ENCODE measurements at places on chromosomes 13 and 19.

GRCh38 chr13:109400624-109401257, 385.6 kb downstream of the IRS2 start:
- no peak overlapping the region for H3K27ac ChIP-seq
- no peak overlapping the region for H3K4me3 ChIP-seq
- H3K4me1 ChIP-seq, result no peaks in the 10 kb centered on the region

- H3K4me3 ChIP-seq, result no peak within 1 kb of the TSS
- no peaks in the 10 kb centered on the region for H3K4me1 ChIP-seq
- no peaks in the 10 kb centered on the region for H3K36me3 ChIP-seq
- no peak within 1 kb of the TSS for H3K27ac ChIP-seq
- DNase-seq, result no peak
Observed at GRCh38 chr19:33621811-33622504, at the start of gene CHST8. Gene CHST8 (plus strand): TSS chr19:33621953. CDS start chr19:33689262, 67,309 bp downstream.

- no peaks in the 10 kb centered on the region for H3K36me3 ChIP-seq
- H3K27me3 ChIP-seq, result no peaks in the 10 kb centered on the region
- no peak for DNase-seq
Observed at GRCh38 chr19:2546128-2547032, 70.5 kb downstream of the GADD45B start.

DNA sequence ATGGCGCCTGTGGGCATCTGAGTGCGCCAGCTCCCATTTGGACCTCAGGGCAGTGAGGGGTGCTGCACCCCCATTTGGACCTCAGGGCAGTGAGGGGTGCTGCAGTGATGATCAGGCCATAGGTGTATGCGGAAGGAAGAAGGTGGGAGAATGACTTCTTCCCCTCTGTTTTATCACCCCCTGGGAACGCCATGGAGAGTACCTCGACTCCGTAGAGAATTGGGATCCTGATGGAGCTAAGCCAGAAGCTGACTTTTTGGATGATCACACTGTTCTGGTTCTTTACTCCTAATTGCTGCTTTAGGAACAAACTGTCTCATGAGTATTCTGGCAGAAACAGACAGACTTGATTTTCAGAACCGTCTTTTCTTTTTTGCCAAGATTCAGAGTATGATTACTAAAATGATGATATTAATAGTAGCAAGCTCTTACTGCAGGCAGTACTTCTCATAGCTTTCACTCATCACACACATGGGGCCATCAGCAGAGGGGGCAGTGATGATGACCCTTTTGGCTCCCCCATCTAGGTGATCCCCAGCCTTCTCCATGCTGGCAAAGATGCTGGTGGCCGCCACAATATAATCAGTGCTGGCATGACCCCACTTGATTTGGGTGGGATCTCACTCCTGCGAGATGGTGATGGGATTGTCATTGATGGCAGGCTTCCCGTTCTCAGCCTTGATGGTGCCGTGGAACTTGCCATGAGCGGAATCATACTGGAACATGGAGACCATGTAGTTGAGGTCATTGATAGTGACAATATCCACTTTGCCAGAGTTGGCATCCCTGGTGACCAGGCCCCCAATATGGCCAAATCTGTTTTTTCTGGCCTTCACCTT, 10.3 kb upstream of the UBAC2 start:
- no peak for DNase-seq
- no peaks in the 10 kb centered on the region for H3K27me3 ChIP-seq
- no peaks in the 10 kb centered on the region for H3K36me3 ChIP-seq
- no peak overlapping the region for H3K27ac ChIP-seq
- H3K4me3 ChIP-seq, result no peak overlapping the region

DNA sequence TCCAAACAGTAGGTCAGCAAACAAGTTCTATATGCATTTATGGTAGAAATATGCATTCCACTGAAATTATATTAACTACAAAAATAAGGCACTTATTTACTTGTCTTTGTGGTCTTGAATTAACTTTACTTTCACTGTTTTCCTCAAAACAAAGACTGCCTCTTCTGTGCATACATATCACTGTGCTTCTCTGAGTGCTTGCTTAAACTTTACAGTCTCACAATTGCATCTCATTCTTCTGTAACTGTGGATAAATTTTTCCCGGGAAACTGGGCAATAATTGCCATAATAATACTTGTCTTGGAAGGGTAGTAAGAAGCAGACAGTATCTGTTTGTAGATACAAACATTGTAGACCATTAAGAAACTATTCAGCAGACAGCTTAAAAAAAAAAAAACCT, 38.4 kb downstream of the EFNB2 start:
- H3K36me3 ChIP-seq, result no peaks in the 10 kb centered on the region
- H3K27ac ChIP-seq, result no peak overlapping the region
- H3K4me3 ChIP-seq, result no peak overlapping the region
- DNase-seq, result no peak

DNA sequence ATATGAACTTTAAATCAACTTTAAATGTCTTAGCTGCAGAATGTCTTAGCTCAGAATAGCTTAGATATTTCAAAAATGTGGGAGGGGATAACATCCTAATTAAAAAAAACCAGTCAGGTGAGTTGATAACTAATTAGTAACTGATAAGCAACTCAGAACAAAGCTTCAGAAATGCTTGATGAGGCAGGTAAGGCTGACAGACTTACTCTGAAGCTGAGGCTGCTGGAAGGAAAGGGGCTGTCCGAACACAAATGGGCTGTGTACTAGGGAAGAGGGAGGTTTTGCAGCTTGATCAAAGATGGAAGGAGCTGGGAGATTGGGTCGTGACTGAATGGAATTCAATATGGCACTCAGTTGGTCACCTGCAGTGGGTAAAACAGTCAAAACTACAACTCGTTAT, 91.2 kb upstream of the FBXL3 start:
- peaks cover 50% of the 10 kb centered on the region for H3K36me3 ChIP-seq
- H3K4me1 ChIP-seq, result no peaks in the 10 kb centered on the region
- no peak for DNase-seq
- H3K27ac ChIP-seq, result no peak overlapping the region

DNA sequence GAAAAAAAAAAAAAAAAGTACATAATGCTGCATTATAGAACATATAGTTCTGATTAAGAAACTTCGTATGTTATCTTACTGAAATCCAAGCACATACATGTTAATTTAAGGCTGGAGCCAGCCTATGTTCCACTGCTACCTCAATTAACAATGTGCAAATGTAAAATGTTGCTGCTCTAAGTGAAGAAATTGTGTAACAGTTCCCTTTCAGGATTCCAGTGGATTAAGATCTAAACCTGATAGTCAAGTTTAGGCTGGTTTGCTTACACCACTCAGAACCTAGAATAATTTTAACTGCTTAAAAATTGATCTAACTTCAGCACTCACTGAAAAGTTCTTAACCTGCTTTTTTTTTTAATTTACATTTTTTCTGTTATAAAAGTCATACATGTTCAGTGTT, 4.2 kb downstream of the VPS36 start:
- H3K4me3 ChIP-seq, result no peak overlapping the region
- H3K27me3 ChIP-seq, result no peaks in the 10 kb centered on the region
- no peak overlapping the region for H3K27ac ChIP-seq
- peaks cover 29% of the 10 kb centered on the region for H3K4me1 ChIP-seq

GRCh38 chr13:46797501-46798237, 708 bp upstream of the ESD start:
- H3K27me3 ChIP-seq, result no peaks in the 10 kb centered on the region
- peak overlapping the region; percentile 97 for H3K4me3 ChIP-seq
- DNase-seq, result no peak

DNA sequence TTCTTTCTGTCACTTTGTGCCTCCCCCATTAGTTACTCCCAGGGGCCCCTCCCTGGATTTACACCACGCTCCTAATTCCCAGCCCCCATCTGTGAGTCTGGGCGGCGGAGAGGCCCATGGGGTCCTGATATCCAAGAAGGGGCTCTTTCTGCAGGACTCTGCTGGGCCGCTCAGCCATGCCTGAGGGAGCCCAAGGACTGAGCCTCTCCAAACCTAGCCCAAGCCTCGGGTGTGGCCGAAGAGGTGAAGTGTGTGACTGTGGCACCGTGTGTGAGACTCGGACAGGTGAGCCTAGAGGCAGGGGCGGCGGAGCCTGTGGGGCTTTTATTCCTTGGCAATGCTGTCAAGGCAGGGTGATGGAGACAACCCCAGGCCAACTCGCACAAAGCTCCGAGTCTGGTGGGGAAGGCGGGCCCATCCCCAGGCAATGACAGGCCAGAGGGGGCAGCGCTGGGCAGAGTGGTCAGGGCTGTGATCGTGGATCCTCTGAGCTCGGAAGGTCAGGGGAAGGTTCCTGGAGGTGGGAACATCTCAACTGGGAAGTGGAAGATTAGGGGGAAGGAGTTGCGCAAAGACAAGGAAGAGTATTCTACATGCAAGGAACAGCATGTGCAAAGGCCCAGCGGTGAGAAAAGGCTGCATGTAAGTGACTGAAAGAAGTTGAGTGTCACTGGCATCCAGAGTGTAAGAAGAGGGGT, 1.6 kb downstream of the PLEKHG2 start:
- H3K36me3 ChIP-seq, result peaks cover 41% of the 10 kb centered on the region
- no peak for DNase-seq
- H3K4me1 ChIP-seq, result peaks cover 48% of the 10 kb centered on the region
- peak overlapping the region; percentile 86 for H3K27ac ChIP-seq
- H3K27me3 ChIP-seq, result no peaks in the 10 kb centered on the region
- peak overlapping the region; percentile 69 for H3K4me3 ChIP-seq

DNA sequence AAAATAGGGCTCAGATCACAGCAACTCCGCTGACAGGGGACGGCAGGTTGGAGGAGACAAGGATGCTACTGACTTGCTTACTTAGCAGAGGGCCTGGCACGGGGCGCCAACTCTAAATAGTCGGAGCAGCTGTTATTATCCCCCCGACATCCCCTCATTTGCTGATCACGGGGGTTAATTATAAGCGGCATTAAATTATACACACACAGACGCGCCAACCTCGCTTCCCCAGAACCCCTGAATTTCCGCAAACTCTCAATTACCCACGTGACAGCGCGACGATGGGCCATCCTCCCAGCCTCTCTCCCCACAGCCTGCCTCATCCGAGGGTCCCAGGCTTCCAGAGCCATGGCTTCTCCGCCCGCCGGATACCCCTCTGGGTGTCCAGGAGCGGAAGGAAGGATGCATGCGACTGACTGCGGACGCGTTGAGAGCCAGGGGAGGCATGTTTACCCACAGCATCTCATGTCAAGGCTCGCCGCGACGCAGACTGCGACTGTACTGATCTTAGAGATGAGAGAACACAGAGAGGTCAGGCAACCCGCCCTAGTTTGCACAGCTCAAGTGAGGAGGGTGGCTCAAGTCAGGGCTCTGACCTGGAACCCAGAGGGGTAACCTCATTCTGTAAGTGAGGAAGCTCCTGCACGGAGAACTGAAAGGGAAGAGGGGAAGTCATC, 5.7 kb downstream of the PTPRS start:
- H3K4me3 ChIP-seq, result no peak overlapping the region
- peaks cover 14% of the 10 kb centered on the region for H3K4me1 ChIP-seq
- H3K27ac ChIP-seq, result no peak overlapping the region
- peaks cover 37% of the 10 kb centered on the region for H3K27me3 ChIP-seq
- H3K36me3 ChIP-seq, result no peaks in the 10 kb centered on the region

DNA sequence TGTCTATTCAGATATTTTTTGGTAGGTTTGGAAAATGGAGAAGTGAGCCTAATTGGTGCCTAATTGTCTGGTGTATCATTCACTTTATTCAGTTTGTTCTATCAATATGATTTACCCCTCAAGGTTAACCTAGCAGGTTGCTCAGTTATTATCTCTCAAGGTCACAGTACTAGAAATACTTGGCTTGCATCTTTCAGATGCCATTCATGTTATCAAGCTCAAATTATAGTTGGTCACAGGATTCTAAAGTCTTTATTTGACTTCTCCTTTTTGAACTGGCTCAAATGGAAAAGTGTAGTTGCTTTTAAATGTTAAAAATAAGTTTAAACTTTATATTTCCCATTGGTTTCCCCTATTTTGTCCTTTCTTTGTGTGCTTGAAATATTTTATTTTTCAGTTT, 2.6 kb downstream of the KCNRG start:
- no peak overlapping the region for H3K4me3 ChIP-seq
- H3K27me3 ChIP-seq, result no peaks in the 10 kb centered on the region
- H3K4me1 ChIP-seq, result no peaks in the 10 kb centered on the region

GRCh38 chr19:1861599-1862031, 1.8 kb downstream of the KLF16 start:
- H3K27ac ChIP-seq, result no peak overlapping the region
- no peak for DNase-seq
- peak overlapping the region; percentile 98 for H3K4me3 ChIP-seq
- no peaks in the 10 kb centered on the region for H3K27me3 ChIP-seq

DNA sequence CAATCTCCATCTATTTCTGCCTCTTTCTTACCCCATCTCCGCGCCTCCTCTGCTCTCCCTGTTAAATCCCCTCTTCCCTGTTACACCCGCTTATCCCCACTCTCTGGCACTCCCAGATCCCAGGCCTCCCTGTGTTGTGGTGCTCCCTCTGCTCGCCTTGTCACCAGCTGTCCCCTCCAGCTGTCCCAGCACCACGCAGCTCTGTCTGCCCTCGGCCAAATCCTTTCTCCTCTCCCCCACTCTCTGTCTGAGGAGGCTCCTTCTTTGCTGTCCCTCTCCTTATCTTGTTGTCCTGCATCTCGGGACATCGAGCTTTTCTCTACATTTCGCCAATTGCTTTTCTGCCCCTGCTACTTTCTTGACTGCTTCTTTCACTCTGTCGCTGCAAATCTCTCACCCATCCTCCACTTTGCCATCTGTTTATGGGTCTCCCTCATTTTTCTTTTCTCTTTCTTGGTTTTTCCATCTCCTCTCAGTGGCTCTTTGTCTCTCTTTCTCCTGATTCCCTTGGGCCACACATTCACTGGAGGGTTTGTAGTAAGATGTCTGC, 941 bp downstream of the ZNF160 start:
- H3K27me3 ChIP-seq, result no peaks in the 10 kb centered on the region
- H3K36me3 ChIP-seq, result peaks cover 27% of the 10 kb centered on the region
- H3K4me1 ChIP-seq, result peaks cover 37% of the 10 kb centered on the region
- DNase-seq, result peak; percentile 12
- peak overlapping the region; percentile 86 for H3K27ac ChIP-seq

DNA sequence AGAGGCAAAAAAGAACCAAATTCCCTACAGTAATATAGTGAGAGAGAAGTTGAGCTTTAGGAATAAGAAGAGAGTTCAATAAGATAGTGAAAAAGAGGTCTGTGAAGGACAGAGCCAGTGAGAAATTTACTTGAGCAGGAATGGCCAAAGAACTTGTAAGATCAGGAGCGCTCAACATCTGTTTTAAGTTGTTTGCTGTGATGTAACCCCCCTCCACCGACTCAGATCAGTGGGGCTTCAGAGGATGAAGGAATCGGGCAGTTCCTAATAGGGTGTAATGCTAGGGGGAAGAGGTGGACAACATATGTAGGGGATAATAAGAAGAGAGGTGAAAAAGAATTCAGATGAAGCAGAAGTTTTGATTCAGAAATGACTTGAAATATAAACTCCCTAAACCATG, 85.3 kb upstream of the FNDC3A start:
- no peaks in the 10 kb centered on the region for H3K36me3 ChIP-seq
- H3K4me1 ChIP-seq, result no peaks in the 10 kb centered on the region
- no peak overlapping the region for H3K4me3 ChIP-seq
- no peak overlapping the region for H3K27ac ChIP-seq
- no peaks in the 10 kb centered on the region for H3K27me3 ChIP-seq

- H3K36me3 ChIP-seq, result peaks cover 15% of the 10 kb centered on the region
- peak within 1 kb of the TSS; percentile 72 for H3K4me3 ChIP-seq
- peak within 1 kb of the TSS; percentile 83 for H3K27ac ChIP-seq
- peaks cover 39% of the 10 kb centered on the region for H3K4me1 ChIP-seq
Observed at GRCh38 chr19:53192771-53193534, at the start of gene ZNF665. Gene ZNF665 (minus strand): TSS chr19:53193358. CDS start chr19:53182898, 10,460 bp downstream.
